ENCODE measurements at places on chromosomes 12 and 14.
A peak's percentile ranks its signal among the peaks of the same experiment; 100 is the strongest.

- no peak for DNase-seq
Observed at GRCh38 chr12:115380546-115381120, 696.7 kb upstream of the TBX3 start.

GRCh38 chr14:85180876-85181275, 349.1 kb upstream of the FLRT2 start:
- DNase-seq: no peak

DNA sequence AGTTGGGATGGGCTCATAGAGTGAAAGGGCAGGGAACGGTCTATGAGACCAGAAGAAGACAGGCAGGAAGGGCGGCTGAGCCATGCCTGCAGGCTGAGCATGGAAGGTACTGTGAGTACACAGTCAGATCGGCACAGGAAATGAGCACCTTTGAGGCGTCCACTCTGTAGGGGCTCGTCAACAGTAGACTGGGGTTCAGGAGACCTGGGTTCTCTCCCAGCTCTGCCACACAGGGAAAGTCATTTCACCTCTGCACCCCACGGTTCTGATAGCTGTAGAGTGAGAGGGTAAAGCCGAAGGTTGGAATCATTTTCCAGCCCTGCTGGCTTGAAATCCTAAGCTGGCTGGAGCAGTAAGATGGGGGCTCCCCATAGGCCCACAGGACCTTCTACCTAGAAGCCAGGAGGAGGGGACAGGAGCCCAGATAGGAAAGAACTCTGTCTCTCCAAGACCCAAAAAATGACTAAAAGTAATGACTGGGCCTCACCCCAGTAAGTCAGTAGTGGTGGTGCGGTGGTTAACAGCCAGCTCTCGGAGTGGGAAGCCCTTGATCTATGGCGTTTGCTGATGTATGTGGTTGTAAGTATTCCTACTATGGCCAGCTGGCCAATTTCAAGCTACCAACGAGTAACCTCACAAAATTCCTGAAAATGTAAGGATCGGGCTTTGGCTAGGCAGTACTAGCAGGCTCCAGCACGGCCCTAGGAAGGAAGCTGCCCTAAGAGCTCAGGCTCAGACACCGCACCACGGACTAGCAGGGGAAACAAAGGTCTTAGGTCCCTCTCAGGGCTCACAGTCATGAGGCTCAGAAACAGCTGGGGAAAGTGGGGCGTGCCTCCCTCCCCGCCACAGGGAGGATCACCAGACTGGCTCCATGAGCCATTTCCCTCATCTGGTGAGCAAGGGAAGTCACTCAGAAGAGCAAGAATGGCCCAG, 10.3 kb upstream of the CD27 start:
- no peak for DNase-seq

DNA sequence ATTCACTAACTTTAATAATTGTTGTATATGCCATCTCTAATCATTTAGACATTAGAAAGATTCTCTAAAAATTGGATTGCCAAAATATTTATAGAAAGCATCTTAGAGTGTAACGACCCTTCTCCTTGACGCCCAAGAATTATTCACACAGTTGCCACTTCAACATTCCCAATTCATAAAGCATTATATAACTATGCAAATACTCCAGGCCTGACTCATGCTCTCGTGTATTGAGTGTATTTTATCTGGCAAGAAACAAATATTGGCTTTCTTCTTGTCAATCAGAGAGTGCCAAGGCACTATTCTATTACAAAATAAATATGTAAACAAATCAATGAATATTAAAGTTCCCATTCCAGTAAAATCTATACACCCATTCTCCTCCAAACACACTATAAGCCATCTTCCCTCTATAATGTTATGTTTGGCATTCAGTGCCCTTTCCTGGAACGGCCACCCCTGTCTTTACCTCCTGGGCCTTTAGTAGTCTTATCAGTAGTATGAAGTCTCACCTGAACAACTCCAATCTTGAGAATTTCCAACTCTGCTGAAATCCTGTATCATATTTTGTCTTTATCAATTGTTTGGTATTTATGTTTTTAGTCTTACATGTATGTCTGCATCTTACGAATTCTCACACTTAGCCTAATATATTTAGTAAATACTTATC, 182.6 kb downstream of the PIK3C2G start:
- no peak for DNase-seq

GRCh38 chr12:24034160-24034559, 84.7 kb upstream of the SOX5 start:
- no peak for DNase-seq

DNA sequence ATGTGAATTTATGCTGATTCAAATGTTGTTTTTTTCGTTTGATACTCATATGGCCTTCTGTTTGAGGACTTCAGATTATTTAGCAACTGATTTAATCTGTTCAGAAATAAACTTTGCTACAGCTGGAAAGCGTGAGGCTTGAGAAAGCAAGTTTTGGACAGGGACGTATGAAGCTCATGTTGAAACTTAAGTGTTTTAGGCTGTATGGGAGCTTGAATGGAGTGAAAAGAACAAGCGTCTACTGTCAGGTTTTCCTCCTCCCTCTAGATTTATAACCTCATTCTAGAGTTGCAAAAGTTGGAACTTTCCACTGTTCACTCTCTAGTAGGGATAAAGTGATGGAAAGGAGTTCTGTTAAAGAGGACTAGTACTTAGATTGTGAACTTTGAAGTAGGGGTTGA, 1.0 kb downstream of the PRPF39 start:
- peak; percentile 51 for DNase-seq

GRCh38 chr12:8712572-8712971, 14.8 kb downstream of the RIMKLB start:
- no peak for DNase-seq
